ENCODE measurements at places on chromosomes 2 and 18.
A peak's percentile ranks its signal among the peaks of the same experiment; 100 is the strongest.

- DNase-seq: no peak
Observed at GRCh38 chr2:200689115-200689514, 103.3 kb downstream of the AOX1 start.

DNA sequence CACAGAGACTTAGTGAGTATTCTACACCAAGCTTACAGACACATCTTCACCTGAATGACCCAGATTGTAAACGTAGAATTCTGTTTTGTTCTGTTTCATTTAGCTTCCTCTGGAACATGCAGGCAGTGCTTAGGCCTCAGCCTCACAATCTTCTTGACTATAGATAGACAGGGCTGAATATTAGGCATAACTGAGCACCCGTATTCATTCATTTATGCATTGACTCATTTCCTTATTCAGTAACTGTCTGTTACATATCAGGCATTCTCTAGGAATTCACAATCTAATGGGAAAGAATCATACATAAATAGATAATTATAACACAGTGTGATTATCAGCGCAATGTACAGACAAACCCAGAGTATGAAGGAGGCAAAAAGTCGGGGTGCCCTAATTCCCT lies 124.9 kb upstream of the ETAA1 start:
- no peak for DNase-seq

DNA sequence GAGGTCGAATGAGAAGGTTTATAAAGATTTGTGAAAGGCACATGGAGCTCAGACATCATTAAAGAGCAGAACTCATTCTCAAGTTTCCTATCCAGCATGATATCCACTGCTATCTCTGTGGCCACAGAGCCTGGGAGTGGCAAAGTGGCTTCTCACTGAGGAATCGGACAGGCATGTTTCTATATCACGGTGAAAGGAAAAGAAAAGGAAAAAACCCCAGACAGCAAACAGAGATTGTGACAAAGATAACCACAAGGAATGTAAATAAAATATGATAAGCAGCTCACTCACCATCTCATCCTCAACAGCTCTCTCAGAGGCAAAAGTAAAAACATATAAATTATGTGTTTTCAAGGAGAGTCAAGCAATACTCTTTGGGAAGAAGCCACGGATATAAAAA lies 2.5 kb downstream of the PID1 start:
- DNase-seq: no peak

DNA sequence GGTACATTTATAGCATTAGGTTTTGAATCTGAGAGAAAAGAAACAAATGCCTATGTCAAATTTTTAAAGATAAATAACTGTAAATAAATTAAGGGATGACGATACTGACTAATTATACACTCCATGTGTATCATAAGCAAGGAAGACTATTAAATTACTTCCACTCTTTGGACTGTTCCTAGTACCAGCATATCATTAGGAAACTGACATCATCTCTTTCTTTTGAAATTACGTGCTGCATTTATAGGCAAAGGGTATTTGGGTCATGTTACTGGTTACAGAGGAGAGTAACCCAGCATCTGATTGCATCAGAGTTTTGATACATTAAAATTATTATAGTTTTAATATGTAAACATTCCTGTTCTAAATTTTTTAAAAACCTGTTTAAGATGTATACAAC lies 309.7 kb downstream of the XIRP2 start:
- DNase-seq: no peak

GRCh38 chr2:172456002-172456401 lies 28.6 kb downstream of the ITGA6 start:
- DNase-seq: no peak

- DNase-seq: no peak
Observed at GRCh38 chr2:180938451-180938850, 42.0 kb upstream of the UBE2E3 start.

- no peak for DNase-seq
Observed at GRCh38 chr2:80858965-80859364, 554.4 kb upstream of the LRRTM1 start.

DNA sequence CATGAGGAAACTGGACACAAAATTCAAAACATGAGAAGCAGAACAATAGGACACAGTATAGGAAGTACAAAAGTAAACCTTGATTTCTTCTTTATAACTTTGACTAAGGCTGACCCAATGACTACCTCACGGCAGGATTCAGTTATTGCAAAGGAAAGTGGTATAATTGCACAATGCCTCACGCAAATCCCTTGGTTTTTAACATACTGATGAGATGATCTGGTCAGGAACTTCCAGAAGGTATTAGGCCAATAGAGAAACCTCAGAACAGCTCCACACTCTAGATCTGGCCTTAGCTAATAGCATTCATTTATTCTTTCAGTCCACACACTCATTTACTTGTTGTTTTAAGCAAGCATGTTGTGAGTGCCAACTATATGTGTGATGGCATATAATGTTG lies 1526.9 kb upstream of the ACVR2A start:
- no peak for DNase-seq

GRCh38 chr2:40584432-40584831 lies 132.5 kb upstream of the SLC8A1 start:
- DNase-seq: no peak

DNA sequence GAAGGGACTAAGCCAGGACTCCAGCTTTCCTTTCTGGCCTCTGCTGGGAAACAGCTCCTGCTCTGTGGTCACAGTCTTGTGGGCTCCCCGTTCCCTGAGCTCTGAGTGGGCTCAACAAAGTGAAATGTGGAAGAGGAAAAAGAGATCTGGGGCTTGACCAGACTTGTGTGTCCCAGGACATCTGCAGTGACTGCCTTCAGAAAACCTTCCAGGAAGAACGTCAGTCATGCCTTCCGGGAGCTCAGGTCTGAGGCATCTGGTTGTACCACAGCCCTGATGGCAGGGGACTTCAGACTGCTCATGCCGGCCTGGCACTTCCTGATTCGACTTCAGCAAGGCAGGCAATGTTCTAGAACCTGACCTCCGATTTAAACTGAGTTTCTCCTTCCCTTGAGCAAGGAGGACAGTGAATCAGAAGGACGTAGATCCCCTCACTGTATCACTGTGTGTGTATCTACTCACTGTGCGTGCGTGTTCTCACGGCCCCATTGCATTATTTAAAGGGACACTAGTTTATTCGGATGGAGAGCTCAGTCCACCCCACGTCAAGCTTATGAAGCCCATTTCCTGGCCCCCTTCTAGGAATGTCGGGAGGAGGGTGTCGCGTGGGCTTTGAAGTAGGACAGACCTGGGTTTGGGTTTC lies 548 bp upstream of the FBLN7 start:
- DNase-seq: peak; percentile 53

DNA sequence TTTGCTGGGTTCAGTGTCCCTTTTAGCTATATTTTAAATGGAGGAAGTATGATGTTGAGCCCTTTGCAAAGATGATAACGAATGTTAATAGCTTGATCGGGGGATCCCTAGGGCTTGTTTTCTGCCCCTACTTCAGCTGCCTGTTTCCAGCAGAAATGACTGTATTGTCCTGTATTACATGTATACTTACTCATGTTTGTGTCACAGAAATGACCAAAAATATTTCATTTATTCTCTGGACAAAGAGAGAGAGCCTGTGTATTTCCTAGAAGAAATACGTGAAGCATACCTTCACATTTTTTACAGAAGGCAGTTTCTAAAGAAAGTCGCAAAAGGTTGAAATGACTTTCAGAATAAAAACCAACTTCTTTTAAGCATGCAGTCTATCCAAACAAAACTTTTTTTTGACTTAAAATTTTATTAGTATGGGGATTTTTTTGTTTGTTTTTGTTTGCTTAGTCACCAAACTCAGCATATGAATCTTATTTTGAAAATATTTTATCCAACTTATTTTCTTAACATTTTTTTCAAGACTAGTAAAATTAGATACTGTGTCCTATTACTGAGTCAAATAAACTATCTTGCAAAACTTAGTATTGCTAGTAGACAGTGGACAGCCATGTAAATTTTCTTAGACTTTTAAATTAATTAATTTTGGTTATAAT lies 68.9 kb downstream of the PTRHD1 start:
- no peak for DNase-seq

DNA sequence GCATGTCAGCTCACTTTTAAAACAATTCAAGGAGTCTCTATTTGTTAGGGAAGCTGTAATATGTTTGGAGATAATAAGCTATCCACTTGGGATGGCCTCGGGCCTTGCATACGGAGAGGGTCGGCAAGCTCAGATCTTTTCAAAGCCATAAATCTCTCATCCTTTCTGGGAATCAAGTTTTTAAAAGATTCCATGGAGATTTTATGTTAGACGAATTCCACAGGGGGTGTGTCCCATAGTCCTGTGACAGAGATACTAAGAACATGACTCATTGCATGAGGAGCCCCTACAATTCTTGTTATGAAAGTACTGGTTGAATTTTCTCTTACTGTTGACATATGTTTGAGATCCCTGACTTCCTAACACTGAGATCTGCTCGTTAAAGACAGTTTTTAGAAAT lies 108.7 kb downstream of the FEZ2 start:
- DNase-seq: no peak

- DNase-seq: no peak
Observed at GRCh38 chr2:102796337-102796736, 34.5 kb downstream of the TMEM182 start.

- DNase-seq: no peak
Observed at GRCh38 chr2:147197754-147198483, 646.9 kb upstream of the ACVR2A start.

- no peak for DNase-seq
Observed at GRCh38 chr2:9560628-9561027, 5.0 kb upstream of the ADAM17 start.

- no peak for DNase-seq
Observed at GRCh38 chr2:98891591-98891990, 44.4 kb downstream of the CRACDL start.

DNA sequence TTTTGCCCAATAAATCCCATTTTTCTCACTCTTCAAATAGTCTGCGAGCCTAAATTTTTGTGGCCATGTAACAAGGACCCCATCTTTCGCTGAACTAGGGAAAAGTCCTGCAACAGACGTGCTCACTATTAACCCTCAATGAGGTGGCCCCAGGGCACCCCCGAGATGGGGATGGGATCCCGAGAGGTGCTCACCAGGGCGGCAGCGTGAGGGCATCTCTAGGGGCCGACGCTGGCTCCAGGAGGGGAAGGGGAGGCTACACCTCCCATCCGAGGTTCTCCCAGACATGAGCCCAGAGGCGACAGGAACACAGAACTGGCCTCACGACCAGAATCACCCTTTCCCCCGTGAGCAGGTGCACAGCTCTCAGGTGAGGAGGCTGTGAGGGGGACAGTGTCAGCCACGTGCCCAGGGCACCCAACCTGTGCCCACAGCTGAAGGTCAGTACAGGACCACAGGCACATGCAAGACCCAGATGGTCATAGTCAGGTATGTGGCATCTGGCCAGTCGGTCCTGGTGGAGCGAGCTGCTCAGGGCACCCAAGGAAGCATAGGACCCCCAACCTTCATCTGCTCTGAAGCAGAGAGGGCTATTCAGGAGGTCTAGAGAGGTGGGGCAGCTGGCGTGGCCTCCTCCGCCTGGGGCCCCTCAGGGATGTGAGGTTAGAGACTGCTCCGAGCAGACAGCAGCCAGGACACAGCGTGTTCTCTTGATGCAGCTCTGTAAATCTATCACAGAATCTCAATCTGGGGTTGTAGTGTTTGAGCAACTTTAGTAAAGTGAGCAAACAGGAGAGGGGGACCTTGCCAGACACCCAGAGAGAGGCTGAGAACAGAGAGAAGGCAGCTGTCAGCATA lies 62.8 kb downstream of the PXDN start:
- DNase-seq: no peak

GRCh38 chr2:231960810-231961348 lies 634 bp upstream of the DIS3L2 start:
- DNase-seq: no peak

- no peak for DNase-seq
Observed at GRCh38 chr2:129806317-129806716, 173.1 kb upstream of the RAB6C start.

GRCh38 chr2:72136933-72137497 lies 10.6 kb downstream of the CYP26B1 start:
- no peak for DNase-seq

DNA sequence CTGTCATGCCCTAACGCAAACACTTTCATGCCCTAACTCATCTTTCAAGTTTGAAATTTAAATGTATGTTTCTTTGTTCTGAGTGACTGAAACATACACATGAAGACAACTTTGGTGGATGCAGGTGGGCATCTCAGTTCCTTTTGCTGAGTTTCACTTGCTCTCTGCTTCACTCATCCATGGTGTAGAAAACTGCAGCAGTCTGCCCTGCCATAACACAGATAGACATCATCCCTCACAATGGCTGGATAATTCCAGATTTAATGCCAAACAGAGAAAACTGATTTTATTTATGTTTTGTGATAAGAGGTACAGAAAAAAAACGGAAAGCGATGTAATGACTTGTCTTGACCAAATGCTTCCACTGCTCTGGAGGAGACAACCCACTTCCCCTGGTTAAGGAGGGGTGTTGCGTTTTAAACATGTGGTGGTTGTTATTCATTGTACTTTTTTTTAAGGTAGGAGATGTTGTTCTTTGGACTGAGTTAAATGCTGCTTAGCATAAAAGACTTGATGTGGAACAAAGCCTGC lies 70.4 kb downstream of the RHBDD1 start:
- no peak for DNase-seq

DNA sequence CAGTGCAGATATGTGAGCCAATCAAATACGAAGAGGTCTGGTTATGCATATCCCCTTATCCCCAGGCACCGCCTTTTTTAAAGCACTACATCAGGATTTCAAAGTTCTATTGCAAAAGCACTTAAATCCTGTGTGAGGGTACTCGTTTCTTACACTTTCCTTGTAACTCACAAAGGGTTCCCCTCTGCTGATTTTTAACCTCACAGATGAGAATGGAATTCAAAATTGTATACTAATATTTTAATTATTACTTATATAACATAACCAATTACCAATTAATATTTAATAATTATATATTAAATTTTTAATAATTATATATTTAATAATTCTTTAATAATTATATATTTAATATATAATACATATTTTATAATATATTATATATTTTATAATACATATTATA lies 126.2 kb upstream of the MAPRE2 start:
- no peak for DNase-seq

DNA sequence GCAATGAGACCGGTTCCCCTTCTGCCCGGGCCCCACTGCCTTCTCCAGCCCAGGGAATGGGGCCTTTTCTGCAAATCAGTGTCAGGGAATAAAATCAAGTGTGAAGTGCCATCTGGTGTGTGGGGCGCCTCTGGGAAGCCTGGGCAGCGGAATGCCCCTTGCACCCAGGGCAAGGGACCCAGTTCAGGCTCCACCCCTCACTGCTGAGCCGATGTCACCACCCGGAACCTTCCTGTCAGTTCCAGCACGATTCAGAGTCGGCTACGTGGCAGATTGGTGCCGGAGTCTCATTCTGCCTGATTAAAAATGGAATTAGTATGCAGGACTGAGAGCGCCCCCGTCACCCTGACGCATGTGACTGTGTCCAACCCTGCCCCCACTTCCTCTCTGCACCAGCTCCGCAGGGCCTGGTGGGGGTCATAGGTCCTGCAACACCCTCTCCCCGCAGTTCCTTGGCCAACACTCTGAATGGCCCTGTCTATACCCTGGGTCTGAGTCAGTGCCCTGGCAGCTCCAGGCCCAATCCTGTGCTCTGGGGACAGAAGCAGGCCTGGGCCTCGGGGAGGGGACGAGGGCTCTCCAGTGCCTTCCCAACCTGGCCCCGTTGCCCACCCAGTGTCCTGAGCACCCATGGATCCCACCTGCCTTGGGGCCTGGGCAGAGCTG lies 8.2 kb upstream of the ALPI start:
- DNase-seq: no peak

All from 8988T (cell line).